Right renal cortex interstitium (tissue), 3 donors: ENCODE measurements at places on chromosomes 13 and 19.

DNA sequence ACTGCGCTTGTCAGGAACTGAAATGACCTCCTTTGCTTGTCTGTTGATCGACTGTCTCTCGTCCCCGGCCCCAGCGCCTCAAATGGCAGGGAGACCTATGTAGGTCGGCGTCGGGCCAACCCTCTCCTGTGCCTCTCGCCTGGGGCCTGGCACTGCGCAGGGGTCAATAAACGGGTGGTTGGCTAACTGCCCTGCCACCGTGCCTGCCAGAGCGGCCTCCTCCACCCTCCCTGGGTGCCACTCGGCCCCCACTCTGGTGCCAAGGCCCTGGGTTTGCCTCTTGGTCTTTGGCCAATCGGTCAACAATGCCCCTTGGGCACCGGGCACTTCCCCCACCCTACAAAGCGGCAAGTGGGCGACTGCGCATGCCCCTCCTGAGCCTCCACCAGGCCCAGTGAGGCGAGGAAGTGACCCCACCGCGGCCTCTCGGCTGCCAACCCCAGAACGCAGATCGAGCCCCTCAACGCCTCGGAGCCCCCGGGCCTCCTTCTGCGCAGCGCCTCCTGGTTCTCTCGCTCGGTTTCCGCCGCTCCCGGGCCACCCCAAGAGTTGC, 1.1 kb downstream of the KEAP1 start:
- DNase-seq: no peak

DNA sequence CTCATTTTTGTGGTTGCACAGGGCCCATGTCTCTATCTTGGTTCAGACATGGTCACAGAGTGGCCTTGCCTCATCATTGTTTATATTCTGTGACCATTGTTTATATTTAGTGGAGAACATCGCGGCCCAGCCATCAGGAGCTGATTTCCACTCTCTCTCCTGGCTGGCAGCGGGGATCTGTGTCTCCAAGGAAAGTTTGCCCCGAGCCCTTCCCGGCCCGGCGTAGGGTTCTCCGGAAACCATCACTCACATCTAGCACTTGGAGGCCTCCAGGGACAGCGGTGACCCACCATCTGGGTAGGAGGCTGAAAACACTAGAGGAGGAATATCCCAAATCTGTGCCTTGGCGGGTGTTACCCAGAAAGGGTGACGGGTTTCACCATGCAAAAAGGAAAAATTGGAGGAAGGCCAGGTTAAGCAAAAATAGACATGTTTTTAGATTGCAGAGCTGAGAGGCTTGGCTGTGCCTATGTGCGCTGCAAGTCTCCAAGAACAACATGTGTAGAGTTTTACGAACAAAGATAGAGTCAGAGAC, 726 bp upstream of the ZNF358 start:
- DNase-seq: no peak

DNA sequence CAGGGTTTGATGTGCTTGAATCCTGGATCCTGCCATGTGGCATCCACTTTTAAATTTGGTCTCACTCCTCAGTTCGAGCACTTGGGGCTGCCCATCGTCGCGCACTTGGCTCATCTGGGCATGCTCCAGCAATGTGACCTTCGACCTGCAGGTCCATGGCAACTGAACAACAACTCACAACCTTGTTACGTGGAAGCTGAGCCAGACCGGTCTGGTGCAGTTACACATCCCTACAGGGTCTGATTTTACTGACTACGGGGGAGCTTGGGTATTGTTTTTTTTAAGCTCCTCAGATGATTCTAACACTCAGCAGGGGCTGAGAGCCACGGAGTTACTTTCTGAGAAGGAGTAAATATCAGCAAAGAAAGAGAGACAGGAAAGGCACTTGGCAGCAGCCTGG, 769.6 kb downstream of the UQCRFS1 start:
- DNase-seq: no peak

DNA sequence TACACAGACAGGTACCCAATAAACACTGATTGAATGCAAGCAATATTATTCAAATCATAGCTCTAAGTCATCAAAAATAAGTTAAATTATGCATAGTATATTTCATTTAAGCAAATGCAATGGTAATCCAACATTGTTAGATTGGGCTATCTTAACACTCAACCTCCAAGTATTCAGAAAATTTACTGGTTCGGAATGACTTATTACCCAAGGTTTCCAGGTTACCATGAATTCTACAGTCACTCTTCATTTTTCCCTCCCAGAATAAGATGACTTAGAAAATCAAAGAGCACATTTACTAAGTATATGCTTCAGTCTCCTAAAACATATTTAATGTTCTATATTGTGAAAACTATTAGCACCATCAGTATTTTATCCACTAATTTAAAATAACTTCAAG, 6.0 kb downstream of the UBL3 start:
- no peak for DNase-seq
